Left colon (tissue), 2 donors: ENCODE measurements at places on chromosomes 2 and 18.

- no peak for DNase-seq
Observed at GRCh38 chr18:68083131-68083530, 566.6 kb upstream of the DSEL start.

DNA sequence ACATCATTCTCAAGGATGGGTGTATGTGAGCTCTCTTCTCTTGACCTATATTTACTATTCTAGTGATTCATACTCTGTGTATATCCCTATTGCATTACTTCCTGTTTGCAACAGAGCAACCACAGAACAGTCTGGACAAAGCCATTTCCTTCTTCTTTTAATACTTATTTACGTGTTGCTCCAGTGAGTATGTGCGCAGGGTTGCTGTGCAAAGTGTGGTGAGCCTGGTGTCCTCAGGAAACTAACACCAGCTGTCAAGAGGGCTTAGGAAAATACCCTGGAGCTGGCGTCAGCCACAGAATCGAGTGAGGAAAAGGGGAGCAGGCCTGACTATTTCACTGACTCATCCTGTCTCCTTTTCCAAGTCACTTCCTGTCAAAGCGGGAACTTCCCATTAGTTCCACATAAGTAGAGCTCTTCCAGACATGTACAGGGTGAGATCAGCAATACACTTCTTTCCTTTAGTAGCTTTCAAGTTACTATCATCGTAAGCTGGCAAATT, 214.1 kb upstream of the COPS8 start:
- DNase-seq: peak; percentile 61

DNA sequence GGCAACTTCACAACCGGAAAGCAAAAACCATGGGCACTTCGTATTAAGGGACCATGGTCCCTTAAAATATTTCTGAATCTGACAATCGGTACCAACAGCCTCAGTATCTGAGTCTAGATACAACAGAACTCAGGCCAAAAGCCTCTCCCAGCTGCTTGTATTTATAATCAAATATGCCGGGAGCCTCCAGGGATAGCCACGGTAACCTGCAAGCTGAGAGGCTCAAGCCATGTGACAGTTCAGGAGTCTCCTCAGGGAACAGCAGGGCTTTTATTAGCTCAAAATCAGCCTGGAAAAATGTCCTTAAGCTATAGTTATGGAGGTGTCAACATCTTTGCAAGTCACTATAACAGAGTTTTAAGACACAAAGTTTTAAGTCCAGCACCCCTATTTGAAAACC, 352.8 kb upstream of the GYPC start:
- no peak for DNase-seq

DNA sequence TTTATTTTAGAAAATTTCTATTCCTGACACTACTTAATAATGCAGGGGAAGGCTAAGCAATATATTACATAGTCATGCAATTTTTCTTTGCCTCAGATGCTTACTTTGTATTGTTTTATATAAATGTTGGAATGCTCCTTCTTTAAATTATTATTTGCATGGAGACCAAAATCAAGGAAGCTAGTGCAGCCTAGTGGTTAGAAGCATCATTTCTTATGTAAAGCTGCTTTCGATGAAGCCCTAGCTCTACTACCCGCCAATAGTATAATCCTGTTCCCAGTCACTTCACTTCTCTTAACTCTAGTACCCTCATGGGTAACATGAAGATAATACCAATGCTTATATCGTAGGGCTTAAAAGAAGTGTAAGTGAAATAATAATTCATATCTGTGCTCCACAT, 198.9 kb downstream of the LRATD1 start:
- no peak for DNase-seq

DNA sequence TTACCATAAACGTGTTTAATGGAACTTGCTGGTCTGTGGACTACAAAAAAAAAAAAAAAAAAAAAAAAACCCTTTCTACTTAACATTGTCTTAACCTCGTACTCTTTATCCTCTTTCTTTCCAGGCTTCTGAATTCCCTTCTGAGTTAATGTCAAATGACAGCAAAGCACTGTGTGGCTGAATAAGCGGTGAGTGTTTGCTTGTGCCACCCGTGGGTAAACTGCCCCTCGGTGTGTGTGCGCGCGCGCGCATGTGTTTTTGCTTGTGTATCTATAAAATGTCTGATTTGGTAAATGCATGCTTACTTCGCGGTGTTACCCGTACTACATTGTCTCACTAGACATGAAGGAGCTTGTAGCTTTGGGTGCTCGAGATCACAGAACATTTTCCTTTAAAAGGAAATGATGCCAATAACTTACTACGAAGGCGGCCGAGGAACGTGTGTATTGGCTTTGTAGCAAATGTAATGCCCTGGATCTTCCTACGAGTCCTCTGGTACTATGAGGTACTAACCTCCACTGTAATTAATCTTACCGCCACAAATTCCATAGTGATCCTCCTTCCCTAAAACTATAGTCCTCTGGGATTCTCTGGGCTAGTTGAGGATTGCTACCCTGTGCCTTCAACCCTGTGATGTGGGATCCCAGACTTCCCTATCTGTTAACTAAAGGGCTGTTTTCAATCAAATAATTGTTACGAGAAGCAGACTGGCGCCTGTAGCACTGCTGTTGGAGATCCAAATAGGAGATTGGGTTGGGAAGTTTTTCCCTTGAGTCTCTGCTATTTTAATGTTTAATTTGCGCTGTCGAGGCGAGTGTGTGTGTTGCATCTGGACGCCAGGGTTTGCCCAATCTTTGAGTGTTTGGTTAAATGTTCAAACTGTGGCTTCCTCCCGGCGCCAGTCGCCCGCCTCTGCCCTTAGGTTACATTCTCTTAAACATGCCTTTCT, 1.1 kb downstream of the ID2 start:
- peak; percentile 67 for DNase-seq

DNA sequence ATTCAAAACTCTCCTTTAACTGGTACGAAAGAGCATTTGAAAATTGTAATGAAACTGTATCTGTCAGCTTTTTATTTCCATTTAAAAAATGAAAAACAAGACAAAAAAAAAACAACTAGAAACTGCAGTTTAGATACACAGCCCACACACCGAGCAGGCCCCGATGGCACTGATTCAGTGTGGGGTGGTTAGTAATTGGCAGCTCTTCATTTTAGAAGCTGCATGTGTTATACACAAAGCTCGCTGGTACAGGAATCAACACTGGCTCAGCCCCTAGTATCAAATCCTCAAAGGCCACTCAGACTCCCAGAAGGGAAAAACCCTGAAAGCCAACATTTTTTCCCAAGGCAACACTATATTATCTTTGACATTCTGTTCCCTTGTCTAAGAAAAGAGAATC, 30.5 kb upstream of the RMDN2 start:
- DNase-seq: no peak

GRCh38 chr2:112774536-112775285, 9.6 kb downstream of the IL1A start:
- no peak for DNase-seq

GRCh38 chr2:3914241-3914640, 210.9 kb downstream of the DCDC2C start:
- no peak for DNase-seq

DNA sequence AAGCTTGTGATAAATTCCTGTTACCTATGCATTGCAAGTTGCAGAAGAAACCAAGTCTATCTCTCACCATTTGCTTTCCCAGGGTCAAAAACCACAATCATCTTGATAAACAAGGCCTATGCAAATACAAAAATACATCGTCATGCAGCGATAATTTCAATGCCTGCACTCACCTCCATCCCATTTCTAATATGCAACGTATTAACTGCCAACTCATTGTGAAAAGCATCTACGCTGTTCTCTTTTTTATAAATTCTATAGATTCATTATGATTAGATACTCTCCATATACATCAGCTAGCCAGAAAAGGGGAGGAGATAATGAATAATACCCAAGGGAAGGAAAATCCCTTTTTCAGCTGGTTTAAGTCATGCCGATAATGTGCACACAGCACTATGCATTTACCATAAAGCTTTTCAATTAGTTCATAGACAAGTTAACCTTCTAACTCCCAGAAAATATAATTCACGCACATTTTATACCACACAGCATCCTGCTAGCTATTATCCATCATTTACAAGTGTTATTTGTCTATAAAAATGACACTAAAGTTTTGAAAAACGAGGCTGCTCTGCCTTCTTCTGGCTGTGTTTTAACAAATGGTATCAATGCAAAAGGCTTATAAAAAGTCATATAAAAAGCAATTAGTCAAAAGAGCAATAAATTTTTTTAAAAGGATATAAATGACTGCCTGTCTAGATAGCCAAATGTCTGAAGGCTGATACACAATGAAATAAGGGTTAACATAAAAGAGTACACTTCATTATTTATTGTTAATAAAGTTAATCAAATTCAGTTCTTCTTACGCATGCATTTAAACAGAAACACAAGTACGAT, 77.6 kb downstream of the AFF3 start:
- DNase-seq: no peak

DNA sequence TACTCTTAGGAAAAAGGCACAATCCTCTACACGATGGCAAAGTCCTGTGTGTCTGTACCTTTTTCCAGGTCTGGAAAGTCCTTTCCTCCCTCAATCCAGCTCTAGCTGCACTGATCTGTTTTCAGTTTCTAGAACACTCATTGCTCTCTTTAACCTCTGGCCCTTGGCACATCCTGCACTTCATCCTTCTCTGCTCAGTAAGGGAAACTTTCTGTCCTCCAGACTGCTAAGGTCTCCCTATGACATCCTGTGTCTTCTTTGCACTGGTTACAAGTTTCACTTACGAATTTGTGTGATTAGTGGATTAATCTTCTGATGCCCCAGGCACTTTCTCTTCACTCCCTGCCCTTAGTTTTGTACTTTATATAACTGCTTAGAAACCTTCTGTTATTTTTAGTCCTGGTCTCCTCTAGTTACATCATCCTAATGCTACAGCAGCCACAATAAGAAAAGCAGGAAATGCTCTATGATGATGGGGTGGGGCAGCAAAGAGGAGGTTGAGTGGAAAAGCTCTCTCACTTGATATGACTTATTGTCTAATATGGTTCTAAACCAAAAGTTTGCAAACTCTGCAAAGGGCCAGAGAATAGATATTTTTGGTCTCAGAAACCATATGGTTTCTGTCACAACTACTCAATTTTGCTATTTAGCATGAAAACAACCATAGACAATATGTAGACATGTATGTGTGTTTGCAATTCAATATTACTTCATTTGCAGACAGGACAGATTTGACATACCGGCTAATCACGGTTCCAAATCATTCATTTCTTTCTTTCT, 568.2 kb downstream of the THSD7B start:
- DNase-seq: no peak

GRCh38 chr2:226892729-226893128, 56.9 kb downstream of the RHBDD1 start:
- DNase-seq: no peak

- DNase-seq: no peak
Observed at GRCh38 chr2:225402210-225402776, 2.8 kb downstream of the NYAP2 start.

GRCh38 chr18:2853926-2854664, 7.3 kb downstream of the EMILIN2 start:
- no peak for DNase-seq

GRCh38 chr2:236366397-236366796, 102.2 kb upstream of the ASB18 start:
- DNase-seq: no peak

DNA sequence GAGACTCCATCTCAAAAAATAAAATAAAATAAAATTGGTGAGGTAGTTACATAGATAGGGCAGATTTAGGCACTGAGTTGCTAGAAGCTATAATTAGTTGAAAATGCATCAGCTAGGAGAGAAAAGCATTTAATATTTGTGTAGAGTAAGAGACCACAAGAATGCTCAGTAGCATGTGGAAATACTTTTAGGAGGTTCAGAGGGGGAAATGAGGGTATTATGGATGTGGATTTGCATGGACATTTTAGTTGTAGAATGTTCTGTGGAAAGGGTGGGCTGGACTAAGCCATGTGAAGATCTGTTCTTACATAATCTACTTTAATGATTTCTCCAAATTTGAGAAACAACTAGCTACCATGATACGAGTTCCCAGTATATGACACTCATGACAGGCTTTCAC, 95.5 kb downstream of the ATP9B start:
- no peak for DNase-seq

DNA sequence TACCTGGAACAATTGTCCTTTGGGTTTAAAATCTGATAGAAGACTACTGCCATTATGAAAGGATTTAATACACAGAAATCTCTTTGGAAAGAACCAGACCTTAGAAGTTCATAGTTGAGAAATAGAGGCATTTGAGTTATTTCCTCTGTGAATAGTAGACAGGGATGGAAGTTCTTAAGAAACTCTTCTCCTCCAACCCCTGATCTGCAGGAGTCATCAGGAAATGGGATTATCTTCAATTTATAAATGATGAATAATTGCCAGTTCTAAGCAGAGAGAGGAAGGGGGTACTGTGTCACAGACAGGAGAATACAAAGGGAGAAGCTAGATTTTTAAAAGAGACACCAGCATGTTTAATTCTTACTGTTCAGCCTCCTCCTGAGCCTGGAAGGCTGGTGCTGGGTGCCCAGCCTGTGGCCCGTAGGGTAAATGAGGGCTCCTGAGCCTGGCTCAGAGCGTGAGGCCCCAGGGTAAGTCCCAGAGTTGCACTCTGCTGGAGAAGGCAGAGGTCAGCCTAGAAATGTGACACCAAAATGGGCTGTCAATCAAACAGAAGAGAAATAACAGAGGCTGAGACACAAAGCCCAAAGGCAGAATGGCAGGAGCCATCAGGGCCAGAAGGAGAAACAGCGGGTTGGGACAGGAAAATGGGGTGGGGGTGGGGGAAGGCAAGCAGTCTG, 58.2 kb upstream of the PKDCC start:
- no peak for DNase-seq

DNA sequence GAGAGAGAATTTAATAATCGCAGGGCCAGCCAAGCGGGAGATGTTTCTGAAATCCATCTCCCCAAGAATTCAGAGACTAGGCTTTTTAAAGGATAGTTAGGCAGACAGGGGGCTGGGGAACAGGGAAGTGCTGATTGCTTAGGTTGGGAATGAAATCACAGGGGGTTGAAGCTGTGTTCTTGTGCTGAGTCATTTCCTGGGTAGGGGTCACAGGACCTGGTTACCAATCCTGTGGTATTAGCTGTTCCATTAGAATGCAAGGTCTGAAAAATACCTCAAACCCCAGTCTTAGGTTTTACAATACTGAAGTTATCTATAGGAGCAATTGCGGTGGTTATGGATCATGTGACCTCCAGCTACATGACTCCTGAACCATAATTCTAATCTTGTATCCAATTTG, 4.6 kb downstream of the SP140 start:
- no peak for DNase-seq
